ENCODE measurements at places on chromosomes 2 and 18.

GRCh38 chr18:8976606-8977005 is 125.9 kb upstream of the NDUFV2 start:
- DNase-seq, result no peak

GRCh38 chr2:239109041-239109927 is 261.4 kb downstream of the TWIST2 start:
- no peak for DNase-seq

GRCh38 chr2:150207979-150208378 is 279.5 kb downstream of the RND3 start:
- no peak for DNase-seq

GRCh38 chr2:46421361-46421760 is 58.0 kb upstream of the TMEM247 start:
- no peak for DNase-seq

DNA sequence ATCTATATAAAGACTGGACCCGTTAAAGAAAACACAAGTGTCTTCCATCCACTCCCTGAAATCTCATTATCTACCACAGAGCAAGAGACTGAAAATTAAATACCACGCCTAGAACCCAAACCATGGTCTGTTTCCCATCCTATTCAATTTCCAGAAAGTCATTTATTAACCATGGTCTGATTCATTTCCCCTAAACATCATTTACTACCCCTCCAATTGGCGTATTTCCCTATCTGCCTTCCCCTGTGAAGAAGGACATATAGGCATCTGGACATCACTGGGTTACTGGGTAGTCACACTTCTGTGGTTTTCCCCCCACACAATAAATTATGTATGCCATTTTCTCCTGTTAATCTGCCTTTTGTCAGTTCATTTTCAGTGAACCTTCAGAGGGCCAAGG is 30.8 kb downstream of the CCDC93 start:
- DNase-seq, result no peak

GRCh38 chr2:106039634-106040315 is 154.3 kb downstream of the UXS1 start:
- DNase-seq, result no peak

DNA sequence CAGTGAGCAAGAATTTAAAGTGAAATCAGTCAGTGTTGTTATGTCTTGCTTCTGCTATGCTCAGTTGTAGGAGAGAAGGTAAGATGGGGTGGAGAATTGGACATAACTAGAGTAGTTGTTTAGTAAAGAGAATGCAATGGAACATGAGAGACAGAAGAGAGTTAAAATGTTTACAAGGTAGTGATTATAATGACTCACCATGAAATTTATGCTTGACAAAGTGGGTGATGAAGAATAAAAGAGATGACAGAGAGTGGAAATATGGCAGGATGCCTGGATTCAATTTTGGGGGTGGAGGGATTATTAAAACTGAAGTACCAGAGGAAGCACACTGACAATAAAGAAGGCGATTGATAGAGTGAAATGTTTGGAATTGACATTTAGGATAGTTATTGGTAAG is 10.6 kb downstream of the SCG2 start:
- no peak for DNase-seq

GRCh38 chr2:1882471-1882870 is 138.2 kb upstream of the PXDN start:
- DNase-seq, result no peak

- no peak for DNase-seq
Measured at GRCh38 chr2:216724190-216724589, 28.8 kb upstream of the IGFBP5 start.

DNA sequence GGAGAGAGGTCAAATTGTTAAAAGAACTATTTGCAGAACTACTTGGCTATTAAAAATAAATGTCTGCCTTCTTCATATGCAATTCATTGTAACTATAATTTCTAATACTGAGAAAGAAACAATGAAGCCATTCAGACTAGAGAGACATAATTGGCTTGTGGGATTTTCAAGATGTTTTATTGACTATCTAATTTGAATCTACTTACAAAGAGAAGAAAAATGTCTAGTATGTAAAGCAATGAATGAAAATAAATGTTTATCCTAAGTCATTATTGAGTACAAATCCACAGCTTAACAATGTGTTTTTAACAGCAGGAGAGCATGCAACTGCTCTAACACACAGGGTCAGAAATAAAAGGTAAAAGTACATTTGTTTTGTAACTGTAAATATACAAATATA is 19.2 kb downstream of the RMP24 start:
- DNase-seq, result no peak

- DNase-seq, result no peak
Measured at GRCh38 chr18:55732227-55733106, 144.5 kb upstream of the TCF4 start.

DNA sequence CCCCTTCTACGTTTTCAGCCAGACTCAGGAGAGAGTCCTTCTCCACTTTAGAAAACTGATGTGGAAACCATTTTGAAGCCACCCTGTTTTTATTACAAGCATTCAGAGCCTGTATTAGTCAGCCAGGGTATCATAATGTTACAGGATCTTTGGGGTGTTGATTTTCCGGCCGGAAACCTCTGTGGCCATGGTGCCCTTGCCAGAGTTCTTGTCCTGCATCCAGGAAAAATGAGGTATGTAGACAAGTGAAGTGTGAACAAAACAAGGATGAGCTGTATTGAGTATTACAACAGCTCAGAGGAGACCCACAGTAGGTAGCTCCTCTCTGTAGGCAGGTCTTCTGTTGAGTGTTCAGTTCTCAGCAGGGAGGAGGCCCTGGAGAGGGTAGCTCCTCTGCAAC is 241.0 kb upstream of the COPS8 start:
- no peak for DNase-seq

DNA sequence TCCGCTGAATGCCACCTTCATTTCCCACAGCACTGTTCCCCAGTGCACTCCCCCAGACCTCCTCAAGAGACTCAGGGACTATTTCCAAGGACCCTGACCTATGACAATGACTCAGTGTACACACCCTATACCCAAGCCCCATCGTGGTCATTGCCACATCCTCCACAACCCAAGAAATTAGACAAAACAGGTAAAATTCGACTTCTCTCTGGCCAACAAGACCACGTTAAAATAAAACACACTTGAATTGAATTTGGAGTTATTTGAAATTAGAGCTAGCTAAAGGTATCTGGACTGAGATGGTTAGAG is 126.4 kb upstream of the NCK2 start:
- DNase-seq, result no peak

DNA sequence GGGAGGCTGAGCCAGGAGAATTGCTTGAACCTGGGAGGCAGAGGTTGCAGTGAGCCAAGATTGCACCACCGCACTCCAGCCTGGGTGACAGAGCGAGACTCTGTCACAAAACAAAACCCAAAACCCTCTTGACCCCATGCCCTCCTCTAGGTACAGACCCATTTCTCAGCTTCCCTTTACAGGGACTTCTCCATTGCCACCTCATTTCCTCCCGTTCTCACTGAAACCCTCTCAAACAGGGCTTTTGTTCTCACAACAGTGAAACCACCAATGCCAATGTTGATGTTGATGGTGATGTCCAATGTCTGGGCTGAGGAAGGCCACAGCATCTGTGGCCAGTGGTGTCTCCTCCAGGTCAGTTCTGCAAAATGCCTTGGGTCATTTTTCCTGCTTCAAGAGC is 69.0 kb upstream of the ZCCHC2 start:
- no peak for DNase-seq

DNA sequence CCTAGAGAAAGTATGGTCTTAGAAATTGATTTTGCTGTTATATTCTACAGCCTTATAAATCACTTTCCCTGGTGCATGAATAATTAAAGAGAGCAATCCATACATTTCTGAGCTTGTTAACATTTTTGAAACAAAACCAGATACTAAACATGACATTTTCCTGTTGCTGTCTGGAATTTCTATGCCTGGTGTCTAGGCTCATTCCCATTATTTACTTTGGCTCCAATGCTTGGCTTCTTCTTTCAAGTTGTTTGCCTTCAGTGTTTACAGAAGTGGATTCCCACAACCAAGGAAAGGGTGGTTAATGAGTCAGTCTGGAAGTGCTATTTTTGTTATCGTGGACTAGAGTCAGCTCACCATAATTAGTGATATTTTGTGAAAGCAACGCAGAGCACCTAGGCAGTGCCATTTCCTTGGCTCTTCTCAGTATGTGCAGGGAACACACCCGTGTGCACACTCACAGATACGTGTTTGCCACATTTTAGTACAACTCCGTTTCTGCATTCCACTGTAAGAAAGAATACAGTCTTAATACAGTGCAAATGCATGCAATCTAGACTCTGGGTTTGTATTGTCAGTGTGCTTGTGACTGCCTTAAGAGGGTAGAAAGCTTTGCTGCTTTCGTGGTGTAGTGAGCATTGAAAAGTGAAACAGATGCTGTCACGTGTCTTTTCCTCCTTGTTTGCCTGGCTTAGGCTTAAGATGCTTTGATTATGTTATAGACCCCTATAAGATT is 185.0 kb upstream of the RASGRP3 start:
- DNase-seq, result no peak

GRCh38 chr2:74893332-74893731 is 59.4 kb downstream of the HK2 start:
- no peak for DNase-seq

DNA sequence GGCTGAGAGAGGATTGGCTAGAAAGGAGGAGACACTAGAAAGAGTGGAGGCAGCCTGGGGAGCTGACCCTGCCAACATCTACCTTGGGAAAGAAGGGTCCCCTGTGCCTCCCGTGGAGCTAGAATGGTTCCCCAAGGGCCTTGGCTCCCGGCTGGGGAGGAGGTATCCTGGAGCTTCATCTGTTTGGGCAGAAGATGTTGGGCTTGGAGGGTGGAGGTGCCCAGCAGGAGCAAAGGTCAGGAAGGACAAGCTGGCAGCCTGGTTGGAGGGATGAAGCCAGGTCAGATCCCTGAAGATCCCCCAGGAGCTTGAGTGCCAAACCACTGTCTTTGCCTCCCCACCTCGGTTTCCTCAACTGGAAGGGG is 2.9 kb downstream of the ATP6V1B1 start:
- DNase-seq, result no peak

- no peak for DNase-seq
Measured at GRCh38 chr2:132814651-132815050, 144.6 kb upstream of the LYPD1 start.

DNA sequence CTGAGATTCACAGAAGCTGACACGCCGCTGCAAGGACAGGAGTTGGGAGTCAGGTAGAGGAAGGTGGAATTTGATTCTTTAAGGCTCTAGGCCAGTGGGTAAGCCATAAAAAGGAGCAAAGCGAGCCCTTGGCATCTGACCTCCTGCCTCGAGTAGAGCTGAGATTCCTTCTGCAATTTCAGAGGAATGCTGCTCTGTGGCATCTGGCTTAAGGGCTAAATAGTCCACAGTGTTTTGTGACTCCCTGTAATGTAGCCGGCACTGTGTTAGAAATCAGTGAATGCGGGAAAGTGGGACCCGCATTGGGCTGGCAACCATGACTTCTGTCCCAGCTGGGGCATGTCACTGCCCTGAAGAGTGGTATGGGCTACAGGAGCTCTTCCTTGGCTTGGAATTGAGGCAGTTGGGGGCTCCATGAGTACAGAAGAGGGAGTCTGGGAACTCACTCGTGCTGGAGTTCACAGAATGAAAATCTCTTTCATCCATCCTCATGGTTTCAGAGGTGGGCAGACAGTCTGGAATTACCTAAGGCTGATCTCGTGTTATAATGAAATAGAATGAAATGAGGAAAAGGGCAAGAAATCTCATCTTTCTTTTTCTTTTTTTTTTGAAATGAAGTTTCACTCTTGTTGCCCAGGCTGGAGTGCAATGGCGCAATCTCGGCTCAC is 12.7 kb upstream of the MYCN start:
- DNase-seq, result no peak

DNA sequence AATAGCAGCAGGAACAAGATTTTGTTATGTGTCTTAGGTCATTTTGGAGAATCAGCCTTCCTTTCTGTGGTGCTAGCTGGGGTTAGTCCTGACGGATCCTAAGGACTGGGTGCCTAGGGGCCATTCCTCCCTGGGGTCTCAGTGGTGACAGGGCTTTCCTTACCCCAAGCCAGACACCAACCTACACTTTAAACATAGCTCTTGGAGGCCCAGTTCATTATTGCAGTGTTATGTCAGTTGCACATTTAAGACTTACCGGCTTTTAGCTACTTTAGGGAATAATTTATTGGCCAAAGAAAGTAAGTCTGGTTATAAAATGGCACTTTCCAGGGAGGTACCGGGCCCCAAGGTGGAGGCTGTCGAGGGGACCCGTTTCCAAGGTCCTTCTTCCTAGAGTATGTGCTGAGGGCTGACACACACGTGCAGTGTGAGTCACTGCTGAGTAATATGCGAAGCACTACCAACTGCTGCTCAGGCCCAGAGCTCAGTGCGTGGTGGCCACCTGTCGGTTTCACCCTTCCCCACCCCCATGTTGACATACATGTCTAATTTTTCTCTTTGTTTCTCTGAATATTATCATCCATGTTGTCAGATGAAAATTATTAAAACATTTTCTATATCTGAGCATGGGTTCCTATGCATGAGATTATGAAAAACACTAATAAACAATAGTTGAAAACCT is 37.0 kb upstream of the GRHL1 start:
- peak; percentile 47 for DNase-seq

GRCh38 chr2:71944806-71945602 is 202.7 kb downstream of the CYP26B1 start:
- no peak for DNase-seq

DNA sequence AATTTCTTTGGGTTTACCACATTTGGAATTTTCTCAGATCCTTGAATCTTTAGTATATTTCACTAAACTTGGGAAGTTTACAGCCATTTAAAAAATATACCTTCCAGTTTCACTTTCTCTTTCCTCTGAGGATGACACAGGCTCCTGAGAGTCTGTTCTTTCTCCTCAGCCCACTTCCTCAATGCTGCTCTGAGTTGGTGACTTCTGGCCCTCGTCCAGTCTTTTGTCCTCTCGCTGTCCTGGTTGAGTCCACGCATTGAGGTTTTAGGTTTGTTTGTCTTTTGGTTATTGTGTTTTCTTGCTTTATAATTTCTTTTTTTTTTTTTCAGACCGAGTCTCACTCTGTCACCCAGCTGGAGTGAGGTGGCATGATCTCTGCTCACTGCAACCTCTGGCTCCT is 40.7 kb upstream of the GALR1 start:
- DNase-seq, result peak; percentile 38

DNA sequence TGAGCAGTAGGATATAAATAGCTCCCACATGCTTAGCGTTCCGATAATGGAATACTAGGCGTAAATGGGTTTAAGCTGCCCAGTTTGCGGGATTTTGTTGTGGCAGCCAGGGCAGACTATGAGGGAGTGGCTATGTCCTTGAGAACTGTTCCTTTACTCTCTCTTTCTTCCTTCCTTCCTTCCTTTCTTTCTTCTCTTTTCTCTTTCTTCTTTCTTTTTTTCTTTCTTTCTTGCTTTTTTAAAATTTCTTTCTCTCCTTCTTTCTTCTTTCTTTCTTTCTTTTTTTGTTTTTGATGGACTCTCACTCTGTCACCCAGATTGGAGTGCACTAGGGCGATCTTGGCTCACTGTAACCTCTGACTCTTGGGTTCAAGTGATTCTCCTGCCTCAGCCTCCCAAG is 9.1 kb upstream of the PRELID3A start:
- DNase-seq, result no peak

GRCh38 chr2:241821460-241822263 is 12.7 kb downstream of the NEU4 start:
- no peak for DNase-seq
